Stimulated activated CD4-positive, alpha-beta T cell treated with anti-CD3 and anti-CD28 coated beads, Interleukin-1b, Interleukin-23, amount 100 ng/mL, for 4 hours (primary cell): ENCODE measurements at places on chromosomes 6 and 20.

- DNase-seq, result no peak
These were observed 57.6 kb downstream of the NRSN1 start for GRCh38 chr6:24183584-24183983.

DNA sequence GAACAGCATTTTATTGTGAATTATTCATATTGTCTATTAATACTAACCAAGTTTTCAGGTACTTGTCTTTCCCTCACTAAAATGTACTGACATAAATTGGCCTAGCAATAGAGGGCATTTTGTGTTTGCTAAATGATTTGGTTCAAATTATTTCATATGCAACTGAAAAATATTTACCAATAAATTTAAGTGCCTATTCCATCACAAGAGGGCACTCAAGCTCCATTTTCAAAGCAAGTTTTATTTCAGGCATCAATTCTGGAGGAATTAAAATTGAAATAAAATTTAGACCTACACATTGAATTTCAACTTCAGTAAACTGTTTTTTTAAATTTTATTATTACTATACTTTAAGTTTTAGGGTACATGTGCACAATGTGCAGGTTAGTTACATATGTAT is 114.3 kb upstream of the SYNCRIP start:
- DNase-seq, result no peak

GRCh38 chr6:110358553-110359160 is 508 bp upstream of the METTL24 start:
- no peak for DNase-seq

GRCh38 chr20:20503777-20504530 is 136.1 kb downstream of the INSM1 start:
- DNase-seq, result no peak

- no peak for DNase-seq
These were observed 5.3 kb downstream of the TP53TG5 start for GRCh38 chr20:45372646-45373352.

DNA sequence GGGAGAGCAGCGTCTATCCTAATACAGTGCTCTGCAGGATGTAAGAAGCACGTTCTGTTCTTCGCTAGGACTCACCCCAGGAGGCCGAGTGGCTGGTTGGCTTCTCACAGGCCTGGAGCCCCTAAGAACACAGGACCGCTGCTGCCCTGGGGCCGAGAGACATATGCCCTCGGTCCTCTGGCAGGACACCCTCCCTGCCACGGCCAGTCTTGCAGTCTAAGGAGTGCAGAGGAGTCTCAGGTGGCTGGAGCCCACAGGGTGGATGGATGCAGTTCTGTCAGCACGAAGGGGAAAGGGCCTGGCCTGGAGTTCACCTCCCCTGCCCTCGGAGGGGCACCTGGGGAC is 96.5 kb downstream of the SMOC2 start:
- DNase-seq, result no peak

DNA sequence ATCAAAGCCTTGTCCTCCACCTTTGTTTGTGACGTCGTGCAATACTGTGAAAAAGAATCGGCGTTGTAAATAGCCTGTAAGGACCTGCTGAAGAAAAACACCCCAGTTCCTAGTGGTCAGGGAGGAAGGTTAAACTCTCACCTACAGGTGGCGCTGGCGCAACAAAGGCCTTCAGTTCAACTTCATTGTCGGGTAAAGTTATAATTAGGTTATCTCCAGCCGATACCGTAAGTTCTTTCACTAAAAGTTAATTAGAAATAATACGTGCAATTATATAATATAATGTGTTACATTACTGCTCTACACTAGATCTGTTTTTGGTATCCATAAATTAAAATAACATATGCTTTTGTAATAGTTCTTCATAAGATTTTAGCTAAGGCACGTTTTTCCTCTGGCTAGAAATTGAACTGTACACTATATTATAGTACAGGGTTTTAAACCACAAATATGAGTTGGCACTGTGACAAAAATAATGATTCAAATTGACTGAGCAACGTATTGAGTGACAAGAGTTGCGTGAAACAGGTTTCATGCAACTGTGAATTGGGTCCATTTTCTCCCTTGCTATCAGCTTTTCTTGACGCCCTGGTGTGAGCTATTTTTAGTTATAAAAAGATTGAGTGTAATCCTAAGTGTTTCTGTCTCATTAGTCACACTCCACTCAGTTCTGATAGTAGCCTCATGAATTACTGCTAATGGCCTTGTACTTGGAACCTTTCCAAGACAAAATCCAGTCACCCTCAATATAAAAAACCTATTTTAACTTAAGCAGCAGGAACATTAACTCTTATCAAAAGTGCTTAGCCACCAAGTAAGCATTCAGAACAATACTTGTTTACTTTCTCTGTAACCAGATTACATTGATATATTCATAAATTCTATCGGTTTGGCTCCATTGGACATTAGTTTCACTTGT is 62.3 kb downstream of the KIAA0319 start:
- peak; percentile 65 for DNase-seq

DNA sequence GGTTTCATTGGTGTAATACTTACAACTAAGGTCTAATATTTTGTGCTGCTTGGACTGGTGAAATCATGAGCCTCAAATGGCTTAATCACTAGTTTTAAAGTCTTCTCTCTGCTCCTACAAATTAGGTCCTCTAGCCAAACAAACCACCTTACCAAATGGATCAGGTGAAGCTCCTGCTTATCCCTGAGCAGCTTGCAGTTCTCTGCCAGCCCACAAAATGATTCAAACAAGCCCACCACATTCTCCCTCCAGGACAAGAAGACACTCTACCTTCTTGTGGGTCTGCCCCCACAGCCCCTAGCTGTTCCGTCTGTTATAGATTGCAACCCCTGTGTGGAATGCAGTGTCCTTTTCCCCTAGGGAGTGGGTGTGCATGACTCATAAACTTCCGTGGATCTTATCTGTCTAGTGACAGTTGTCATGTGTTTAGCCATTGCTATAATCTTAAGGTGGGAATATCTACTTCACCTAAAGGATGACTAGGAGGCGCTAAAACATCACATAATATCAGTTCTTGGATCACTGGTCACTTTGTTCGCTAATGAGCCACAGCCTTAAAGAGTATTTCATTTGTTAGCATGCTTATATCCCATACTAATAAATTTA is 940.5 kb upstream of the MANEA start:
- no peak for DNase-seq

GRCh38 chr6:14732844-14733757 is 512.8 kb upstream of the JARID2 start:
- DNase-seq, result peak; percentile 58

DNA sequence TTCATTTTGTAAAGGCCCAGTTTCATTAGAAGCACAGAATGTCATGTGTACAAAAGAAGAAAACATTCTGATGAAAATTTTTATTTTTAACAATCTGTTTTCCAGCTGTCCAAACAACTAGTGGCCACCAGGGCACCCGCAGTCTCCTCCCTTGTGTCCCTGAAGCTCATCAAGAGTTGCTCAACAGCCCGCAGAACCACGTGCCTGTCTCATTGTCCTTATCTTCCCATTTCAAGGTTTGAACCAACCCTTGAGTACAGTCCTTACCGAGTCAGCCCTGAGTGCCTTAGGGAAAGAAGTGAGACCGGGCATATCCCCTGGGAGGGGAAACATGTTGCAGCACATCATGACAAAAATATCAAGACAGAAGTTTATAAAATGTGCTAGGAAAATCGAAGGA is 15.9 kb upstream of the ZNF133 start:
- no peak for DNase-seq

- DNase-seq, result no peak
These were observed 179.8 kb upstream of the NOX3 start for GRCh38 chr6:155635416-155635815.

DNA sequence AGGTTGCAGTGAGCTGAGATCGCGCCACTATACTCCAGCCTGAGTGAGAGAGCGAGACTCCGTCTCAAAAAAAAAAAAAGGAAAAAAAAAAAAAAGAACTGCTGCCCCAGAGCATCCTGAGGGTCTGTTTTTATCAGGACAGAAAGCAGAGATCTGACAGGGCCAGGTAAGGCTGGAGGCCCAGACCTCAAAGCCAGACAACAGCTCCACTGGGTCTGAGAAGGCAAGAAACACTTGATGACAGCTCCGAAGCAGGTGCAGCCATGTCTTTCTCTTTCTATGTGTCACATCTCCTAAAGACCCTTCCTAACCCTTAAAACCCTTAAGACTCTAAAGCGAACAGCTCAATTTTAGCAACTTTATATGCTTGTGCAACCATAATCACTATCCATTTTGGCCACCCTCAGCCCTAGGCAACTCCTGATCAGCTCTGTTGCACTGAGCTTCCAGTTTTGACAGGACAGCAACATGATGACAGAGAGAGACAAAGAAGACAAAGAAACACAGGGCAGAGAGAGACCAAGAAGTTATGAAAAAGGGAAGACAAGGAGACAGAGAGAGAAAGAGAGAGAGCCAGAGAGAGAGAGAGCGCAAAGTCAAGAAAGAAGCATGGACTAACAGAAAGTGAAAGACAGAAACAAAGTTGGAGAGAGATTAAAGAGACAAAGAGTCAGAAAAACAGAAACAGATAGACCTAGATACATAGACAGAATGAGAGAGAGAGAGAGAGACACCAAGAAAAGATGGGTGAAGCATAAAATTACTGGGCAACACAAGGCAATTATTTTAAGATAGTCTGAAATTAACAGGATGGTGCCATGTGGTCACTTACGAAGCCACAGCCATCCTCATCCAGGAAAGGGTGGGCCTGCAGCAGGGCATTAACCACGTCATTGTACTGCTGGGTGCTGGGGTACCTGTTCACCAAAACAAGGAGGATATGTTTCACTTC is 39.2 kb downstream of the SAMD3 start:
- no peak for DNase-seq

- no peak for DNase-seq
These were observed 20.3 kb downstream of the SSR1 start for GRCh38 chr6:7292596-7293255.

GRCh38 chr6:49606721-49607390 is 29.8 kb downstream of the RHAG start:
- no peak for DNase-seq
